ENCODE measurements at places on chromosomes 1 and 21.

GRCh38 chr1:97938285-97938642 is 17.4 kb upstream of the DPYD start:
- DNase-seq, result peak; percentile 15

DNA sequence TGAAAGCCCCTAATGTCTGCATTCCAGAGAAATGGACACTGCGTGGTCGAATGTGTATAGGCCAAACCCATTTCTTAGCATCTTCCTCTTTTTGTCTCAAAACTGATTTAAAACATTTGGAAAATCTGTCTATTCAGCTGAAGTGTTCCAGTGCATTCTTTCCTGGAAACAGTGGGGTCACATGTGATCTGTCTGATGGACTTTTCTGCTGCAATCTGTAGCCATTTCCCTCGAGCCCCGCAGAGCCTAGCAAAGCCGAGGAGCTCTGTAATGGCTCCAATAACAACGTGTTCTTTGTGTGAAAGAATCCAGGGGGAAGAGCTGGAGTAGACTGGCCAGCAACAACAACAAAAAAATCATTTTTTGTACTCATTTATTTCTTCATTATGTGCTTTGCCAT is 329.3 kb downstream of the BARHL2 start:
- DNase-seq, result no peak

DNA sequence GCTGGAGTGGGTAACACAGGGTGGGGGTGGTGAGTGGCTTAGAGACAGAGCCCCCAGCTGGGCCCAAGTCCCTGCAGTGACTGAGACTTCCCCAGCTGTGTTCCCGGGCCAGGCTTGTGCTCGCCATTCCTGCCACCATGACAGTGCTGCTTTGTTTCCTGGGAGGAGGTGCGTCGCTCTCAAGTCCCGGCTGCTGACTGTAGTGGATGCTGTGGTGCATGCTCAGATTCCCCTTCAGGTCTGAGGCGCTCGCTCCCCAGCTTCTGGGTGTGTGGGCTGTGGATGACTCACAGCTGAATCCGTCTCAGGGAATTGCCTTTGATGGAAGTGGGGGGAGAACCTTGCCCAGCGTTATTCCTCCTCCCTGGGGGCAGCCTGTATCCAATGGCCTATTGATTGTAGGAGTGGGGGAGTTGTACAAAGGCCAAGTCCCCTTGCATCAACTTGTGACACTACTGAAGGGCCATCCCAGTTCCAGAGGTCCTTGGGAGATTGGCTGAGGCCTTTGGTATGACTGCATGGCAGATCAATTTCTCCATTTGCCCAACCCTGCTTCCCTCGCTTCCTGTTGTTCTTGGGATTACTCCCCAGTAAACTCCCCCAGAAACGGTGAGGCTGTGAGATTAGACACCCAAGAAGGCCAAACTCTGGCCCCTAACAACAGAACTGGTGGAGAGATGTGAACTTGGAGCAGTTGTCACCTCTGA is 17.8 kb upstream of the POU3F1 start:
- no peak for DNase-seq

DNA sequence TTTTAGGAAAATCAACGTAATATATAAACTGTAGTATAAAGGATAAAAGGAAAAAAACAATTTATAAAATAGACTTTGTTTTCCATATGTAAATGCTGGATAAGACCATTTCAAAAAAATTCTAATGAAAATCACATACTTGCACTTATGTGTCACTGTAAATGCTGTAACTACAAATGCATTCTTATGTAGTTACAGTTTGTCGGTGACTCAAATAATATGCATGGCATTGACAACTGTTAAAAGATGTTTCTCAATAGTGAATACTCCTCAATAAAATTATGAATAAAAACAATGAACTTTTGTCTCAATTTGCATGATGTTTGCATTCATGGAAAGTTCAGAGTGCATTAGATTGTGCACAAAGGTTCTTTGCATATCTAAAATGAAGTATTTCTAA is 614.0 kb upstream of the CHRM3 start:
- no peak for DNase-seq

DNA sequence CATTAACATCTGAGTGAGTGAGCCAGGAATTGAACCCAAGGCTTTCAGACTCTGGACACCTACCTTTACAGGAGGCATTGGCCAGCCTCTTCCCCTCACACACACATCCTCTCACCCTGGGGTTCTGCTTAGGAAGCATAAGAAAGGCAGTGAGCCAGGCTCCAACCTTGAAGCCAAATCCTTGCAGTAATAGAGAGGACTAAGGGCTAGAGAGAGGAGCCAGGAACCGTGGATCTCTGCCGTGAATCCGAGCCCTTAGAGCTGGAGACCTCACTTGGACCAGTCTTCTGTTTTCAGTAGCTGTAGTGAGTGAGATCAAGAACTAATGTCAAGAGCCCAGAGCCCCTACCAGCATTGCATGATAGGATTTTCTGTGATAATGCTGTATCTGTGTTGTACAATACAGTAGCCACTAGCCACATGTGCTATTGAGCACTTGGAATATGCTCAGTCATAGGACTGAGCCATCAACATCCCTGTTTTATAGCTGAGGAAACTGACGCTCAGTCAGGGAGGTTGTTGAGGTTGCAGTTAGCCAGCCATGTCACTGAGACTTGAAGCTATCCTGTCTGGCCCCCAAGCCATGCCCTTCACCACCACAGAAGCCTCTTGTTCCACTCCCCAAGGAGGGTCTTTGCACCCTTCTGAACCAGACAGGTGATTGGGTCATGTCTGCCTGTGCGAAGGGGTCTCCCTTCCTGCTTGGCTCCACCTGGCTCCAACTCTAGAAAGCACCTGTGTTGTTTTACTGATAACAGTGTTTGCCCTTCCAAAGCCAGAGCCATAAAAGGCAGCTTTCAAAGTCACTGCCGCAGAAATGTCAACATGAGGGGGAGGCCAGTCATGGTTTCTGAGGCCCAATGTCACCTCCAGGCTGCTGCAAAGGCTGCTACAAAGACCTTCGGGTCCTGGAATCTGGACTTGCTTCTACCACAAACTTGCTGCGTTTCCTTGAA is 101.1 kb upstream of the JUN start:
- DNase-seq, result no peak

DNA sequence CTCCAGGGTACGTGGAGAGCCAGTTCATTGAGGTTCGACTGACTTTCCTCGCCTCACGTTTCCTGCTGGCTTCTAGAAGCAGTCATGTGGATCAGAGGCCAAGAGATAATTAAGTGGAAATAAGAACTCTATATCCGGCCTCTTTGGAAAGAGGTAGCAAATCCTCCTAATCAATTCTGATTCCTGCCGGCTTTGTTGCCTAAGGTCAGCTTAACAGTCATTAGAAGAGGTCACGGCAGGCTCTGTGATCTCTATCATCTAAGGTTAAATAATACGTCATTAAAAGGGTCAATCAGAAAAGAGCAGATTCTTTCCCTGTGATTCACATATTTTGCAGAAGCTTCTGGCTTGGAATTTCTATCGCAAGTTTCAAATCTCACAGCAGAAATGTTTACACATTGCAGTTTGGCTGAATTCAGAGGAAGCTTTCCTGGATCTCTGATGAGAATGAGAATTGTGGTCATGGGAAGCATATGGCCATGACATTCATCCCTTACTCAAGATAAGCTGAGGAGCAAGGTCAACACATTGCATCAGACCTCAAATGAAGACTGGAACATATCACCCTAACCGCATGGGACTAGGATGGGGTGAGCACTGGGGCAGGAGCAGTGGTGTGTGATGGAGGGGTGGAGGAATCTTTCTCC is 189.4 kb downstream of the PBX1 start:
- no peak for DNase-seq

GRCh38 chr1:101452825-101453224 is 216.0 kb downstream of the S1PR1 start:
- DNase-seq, result no peak

DNA sequence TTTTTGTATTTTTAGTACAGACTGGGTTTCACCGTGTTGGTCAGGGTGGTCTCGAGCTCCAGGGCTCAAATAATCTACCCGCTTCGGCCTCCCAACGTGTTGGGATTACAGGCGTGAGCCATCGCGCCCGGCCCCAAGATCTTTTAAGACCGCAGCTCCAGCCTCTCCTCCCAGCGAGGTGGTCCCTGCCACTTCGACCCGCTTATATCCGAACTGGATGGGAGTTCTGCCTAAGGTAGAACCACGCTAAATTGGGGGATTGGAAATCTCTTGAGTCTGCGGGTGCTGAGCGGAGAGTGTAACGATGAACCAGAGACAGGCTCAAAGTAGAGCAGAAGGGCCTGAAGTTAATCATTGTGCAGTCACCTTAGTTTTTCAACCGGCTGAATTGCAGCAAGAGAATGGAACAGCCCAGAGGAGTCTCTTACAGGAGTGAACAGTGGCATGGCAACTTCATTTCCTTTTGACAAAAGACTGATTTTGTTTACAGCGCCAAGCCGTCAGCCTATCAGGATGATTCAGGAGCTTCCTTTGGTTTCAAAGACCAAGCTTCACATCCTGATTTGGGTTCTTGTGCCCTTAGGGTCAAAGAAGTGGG is 726 bp upstream of the CYB5R1 start:
- DNase-seq, result peak; percentile 39

- DNase-seq, result no peak
These were observed 19.3 kb upstream of the TRABD2B start for GRCh38 chr1:48016515-48016914.

- DNase-seq, result no peak
These were observed 10.4 kb downstream of the TEX38 start for GRCh38 chr1:46682064-46682463.

- DNase-seq, result no peak
These were observed 702.3 kb downstream of the BRINP3 start for GRCh38 chr1:189775343-189775742.

DNA sequence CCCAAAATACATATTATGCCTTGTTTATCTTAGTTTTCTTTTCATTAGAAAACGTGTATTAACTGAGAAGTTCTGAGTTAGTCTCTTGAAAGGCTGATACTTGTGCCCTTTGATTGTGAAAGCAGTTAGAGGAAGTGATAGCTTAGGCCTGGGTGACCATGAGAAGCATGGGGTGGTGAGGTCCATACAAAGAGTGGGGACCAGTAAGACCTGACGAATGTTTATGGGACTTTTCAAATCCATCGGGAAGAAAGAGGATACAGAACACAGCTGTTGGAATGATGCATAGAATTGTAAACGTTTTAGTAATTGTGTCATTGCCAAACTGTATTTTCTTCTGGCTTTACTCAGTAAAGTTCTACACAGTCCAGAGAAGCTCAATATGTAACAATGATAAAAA is 259.8 kb downstream of the LMO4 start:
- peak; percentile 4 for DNase-seq

- no peak for DNase-seq
These were observed 5.7 kb upstream of the FASLG start for GRCh38 chr1:172653015-172653709.

- DNase-seq, result no peak
These were observed 27.2 kb downstream of the RASSF5 start for GRCh38 chr1:206534552-206534951.

DNA sequence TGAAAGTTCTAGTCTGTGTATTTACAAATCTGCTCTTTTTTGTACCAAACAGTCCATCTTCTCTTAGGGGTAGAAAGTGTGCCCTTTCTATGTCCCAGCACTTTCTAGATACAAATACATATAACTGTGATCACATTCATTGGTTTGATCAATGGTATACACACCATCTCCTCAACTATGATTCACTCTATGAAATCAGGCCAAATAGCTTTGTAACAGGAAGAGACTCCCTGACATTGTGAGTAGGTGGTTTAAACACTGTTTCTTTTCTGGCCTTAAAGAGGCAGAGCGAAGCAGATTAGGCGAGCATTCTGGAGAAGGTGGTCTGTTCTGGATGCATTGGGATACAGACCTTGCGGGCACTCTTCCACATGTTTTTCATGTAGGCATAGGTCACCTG is 39.3 kb upstream of the EXOSC10 start:
- DNase-seq, result no peak

DNA sequence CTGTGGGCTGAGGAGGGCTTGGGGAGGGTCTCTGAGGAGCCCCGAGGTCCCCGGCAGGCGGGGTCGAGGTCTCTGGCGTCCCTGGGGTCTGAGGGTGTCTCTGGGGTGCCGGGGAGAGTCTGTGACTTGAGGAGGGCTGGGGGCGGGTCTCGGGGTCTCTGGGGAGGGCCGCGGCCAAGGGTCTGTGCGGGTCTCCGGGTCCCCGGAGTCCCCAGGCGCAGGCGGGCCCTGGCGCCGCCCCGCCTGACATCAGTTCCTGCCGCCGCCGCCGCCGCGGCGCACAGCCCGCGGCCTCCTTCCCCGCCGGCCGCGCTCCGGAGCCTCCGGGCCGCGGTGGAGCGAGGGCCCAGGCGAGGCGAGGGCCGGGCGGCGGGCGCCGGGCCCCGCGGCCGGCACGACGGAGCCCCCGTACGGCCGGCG is at the start of gene PLEKHM2:
Gene PLEKHM2, plus strand, starts transcription at position 279 of the 420 bp plus-strand sequence. CDS start 239 bp downstream, outside the sequence.
- peak; percentile 57 for DNase-seq

DNA sequence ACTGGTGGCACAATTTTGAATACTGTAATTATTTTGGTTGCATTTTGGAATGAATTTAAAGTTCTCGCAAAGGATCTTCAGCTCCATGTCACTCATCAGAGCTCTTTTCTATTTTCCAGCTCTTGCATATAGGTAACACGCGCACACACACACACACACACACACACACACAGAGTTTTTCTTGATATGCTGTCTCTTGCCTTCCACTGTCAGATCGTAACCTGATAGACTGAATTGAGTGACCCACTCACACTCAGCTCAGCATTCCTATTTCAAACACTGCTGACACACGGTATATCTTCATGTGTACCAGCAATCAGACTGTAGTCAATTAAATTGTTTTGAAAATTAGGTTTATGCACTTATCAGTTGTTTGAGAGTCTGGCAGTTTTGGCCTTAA is 214.1 kb downstream of the PBX1 start:
- DNase-seq, result no peak

GRCh38 chr1:20472860-20473711 is 12.9 kb downstream of the CAMK2N1 start:
- no peak for DNase-seq

- DNase-seq, result no peak
These were observed 74.0 kb upstream of the ZBTB18 start for GRCh38 chr1:243977094-243977493.

GRCh38 chr1:21052034-21052433 is 124.7 kb downstream of the EIF4G3 start:
- DNase-seq, result peak; percentile 41

- DNase-seq, result no peak
These were observed 4.0 kb downstream of the CLCA1 start for GRCh38 chr1:86472767-86473166.

DNA sequence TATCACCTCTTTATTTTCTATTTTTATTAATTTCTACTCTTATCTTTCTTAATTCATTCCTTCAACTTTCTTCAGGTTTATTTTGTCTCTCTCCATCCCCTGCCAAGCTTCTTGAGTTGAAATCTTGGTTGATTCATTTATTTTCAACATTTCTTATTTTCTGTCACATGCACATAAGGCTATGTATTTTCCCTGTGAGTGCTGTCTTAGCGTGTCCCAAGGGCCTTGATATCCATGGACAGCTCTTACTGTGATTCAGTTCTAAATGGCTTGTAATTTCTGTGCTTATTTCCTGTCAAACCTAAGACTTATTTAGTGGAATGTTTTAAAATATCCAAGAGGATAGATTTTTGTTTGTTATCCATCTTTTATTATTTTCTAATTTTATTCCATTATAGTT is 36.8 kb upstream of the SCAF4 start:
- no peak for DNase-seq

- DNase-seq, result no peak
These were observed 76.7 kb upstream of the TARDBP start for GRCh38 chr1:10935724-10936123.

GRCh38 chr21:32947736-32948135 is 78.0 kb upstream of the OLIG2 start:
- no peak for DNase-seq

GRCh38 chr1:23554127-23554480 is 5.2 kb downstream of the ID3 start:
- no peak for DNase-seq

GRCh38 chr1:106897976-106898375 is 158.5 kb upstream of the PRMT6 start:
- no peak for DNase-seq
